NCI-H1105 treated with DMSO at 0.1 percent for 48 hours (cell line): ENCODE measurements at places on chromosomes 11 and 22.
A peak's percentile ranks its signal among the peaks of the same experiment; 100 is the strongest.

DNA sequence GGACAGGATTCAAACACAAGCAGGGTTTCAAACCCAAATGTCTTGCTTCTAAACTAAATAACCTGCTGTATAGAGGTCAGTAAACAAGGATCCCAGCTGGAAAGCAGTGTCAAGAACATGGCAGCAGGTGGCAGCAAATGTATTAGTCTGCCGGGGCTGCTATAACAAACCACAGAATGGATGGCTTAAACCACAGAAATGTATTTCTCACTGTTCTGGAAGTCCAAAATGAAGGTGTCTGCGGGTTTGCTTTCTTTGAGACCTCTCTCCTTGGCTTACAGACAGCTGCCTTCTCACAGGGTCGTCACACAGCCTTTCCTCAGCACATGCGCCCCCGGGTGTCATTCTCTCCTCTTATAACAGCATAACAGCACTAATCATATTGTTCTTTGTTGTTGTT is 65.1 kb upstream of the LRRC55 start:
- peak; percentile 49 for DNase-seq

GRCh38 chr11:66546368-66546965 is at the start of gene ACTN3:
Gene ACTN3 (plus strand): TSS chr11:66546903. CDS start chr11:66546938, 35 bp downstream.
- DNase-seq: no peak

DNA sequence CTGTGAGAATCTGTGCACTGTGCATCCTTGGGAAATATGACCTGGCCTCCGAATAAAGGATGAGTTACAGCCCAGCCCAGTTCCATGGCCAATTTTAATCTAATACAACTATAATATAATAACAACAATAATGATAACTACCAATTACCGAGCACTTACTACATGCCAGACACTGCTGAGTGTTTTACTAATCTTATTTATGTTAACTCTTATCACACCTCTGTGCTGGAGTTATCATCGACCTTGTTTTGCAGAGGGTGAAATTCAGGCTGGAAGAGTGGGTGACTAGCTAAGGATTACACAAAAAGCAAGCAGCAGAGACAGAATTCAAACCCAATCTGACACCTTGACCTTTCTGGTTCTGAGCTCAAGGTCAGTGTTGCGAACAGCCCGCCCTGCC is 83.9 kb downstream of the GALNT18 start:
- peak; percentile 3 for DNase-seq

DNA sequence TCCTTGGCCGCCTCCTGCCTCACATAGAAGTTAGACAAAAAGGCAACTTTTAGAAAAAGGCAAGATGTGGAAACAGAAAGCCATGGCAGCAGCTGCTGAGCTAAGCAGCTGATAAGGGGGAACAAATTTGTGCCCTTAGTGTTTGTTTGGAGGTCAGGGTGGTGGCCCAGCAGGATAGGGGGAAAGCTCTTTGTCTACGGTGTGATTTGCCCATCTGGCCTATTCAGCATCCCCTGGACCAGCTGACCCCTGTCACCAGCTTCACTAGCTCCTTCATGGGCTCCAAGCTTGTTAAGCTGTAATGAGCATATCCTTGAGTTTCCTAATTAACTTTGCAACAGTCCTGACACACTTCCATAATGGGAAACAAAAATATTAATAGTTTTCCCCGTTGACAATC is 5.9 kb upstream of the ME3 start:
- DNase-seq: no peak

DNA sequence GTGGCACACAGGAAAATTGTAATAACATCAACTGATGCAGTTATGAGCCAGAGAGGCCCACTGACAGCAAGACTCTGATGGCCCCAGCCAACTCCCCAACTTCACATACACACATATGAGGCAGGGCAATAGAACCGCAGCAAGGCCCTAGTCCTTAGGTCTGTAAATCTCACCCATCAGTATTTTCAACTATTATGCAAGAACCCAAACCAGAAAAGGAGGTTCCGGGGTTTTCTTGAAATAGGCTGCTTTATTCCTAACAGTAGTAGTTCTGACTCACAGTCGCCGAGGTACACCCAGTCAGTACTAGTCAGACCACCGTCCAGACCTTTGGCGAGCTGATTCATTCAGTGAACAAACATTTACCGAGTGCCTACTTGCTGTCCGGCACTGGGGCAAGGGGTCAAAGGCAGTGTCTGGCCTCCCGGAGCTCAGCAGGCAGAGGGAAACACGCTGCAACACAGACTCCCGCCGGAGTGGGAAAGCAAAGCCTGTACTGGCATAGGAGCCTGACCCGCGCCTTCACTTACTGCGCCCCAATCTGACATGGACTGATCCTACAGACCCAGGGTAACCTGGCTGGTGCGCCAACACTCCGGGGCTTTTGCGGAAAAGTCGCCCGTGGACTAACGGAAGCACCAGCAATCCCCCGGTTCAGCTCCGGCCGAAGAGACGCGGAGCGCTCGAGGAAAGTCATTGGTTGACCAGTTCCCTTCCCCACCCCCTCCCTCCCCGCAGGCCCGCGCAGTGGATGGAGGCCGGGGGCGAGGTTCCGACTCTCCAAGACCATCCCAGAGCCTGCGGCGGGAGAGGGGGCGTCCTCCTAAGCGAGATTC is 1.3 kb downstream of the PLEKHA7 start:
- no peak for DNase-seq

DNA sequence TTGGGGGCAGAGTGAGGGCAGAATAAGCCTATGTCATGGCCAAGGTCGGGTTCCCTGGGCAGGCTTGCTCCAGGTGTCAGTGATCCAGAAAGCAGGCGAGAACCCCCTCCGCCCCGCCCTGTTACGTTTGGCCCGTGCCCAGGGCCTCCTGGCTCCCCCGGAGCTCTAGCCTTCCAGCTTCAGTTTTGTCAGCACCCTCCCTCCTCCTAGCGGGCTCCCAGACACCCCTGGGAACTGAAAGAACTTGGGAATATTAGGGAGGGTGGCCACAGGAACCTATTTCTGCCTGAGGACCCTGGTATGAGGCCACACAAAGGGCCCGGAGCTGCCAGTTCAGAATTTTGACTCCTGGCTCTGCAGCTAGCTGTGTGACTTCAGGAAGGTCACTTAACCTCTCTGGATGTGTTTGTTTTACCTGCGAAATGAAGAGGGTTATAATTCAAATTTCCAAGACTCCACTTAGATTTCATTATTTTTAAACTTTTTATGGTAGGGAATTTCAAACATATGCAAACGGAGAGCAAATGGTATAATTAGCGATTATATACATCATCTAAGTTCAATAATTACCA is 1.2 kb downstream of the TUBA8 start:
- DNase-seq: no peak

DNA sequence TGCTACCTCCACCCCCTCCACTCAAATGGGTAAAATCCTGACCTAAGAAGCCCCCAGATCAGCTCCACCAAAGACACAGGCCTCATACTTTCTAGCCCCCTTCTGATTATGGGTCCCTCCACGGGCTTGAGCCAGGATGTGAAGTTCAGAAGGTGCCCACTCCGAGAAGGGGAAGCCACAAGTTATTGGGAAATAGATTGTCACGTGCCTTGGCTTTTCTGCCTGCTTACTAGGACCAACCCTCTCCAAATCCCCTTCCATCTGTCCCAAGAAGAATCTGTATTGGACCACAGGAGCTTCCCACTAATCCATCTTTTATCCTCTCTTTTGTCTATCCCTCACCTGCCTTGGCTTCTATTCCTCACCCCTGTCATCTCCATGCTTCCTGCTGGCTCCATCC is 3.0 kb upstream of the NRGN start:
- no peak for DNase-seq

GRCh38 chr11:74463216-74463615 is 4.1 kb downstream of the KCNE3 start:
- DNase-seq: no peak
